ENCODE measurements at places on chromosomes 12 and 14.

- peak; percentile 35 for DNase-seq
Measured at GRCh38 chr12:48351022-48351708, 446 bp upstream of the ZNF641 start.

DNA sequence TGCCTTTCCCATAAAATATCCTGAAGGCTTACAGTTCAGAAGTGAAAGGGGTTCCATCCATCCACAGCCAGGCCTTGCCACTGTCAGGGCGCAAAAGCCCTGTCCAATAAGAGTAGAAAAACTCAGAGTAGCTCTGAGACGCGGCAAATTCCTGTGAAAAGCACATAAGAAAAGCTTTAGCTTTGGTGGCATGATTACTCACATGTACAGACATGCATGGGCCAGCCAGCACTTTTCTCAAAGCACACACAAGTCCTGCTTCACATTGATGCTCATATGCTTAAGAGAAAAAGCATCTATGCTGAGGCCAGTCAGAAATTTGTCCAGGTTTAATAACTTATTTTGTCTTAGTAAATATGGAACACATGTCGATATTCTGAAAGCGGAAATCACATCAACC is 25.5 kb downstream of the CLEC1A start:
- DNase-seq, result no peak

DNA sequence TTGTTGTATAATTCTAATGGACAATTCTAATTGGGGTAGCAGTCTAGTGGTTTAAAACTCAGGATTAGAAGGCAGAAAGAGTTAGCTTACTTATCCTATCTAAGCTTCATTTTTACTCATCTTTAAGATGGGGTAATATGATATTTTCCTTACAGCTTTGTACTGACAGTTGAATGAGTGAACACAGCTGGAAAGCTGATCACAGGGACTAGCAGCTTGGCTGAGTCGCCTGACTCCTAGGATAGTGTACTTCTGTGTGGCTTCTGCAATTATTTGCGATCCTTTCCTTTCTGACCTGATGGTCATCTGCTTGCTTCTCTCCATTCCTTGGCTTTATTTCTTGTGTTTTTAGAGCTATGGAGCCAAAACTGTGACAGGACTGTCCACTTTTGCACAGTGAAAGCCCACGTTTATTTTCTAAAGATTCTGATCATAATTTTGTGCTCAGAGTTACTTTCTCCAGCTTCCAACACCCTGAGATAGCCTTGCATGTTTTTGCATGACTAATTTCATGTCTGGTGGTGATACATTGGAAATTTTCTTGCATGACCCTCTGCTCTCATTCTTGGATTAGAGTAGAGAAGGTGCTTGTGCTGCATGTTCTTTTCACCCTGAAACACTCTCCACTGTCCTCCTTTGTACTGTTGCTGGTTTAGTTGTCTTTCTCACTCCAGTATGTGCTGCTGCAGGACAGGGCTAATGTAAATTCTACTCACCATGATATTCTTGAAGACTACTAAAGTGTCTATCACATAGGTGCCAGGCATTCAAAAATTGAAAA is 377.0 kb upstream of the ATP2B1 start:
- no peak for DNase-seq

DNA sequence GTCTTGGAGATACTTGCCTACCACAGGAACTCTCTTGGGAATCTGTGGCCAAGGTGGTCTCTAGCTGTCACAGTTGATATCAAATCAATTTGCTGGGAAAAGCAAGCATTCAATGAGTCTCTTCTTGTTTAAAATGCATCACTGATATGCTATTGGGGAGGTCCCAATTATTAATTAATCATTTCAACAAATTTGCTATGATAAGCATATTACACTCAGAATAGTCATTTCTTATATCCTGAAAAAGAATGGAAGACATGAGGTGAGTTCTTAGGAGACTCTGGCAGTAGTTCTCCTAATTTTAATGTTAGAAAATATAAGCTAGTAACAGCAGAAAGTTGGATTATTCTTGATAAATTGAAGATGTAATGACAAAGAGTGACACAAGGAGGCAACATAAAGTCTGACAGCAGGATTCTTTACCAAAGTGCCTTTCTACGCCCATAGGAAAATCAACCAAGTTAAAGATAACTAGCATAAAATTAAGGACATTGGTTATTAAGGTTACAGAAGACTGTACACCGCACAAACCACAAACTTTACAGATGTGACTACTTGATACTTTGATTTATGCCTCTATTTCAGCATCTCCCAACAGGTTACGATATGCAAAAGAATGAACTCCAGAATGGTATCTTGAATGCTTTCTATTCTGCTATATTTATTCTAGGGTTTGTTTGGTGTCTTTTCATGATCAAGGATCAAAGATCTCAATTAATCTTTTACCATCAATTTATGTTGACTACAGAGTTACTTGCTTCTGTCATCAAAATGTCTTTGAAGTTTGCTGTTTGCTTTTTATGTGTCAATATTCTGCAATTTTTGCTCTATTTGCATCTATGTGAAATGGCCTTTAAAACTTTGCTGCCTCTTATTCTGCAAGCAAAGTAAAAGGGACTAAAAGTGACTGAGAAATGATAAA is 349.6 kb upstream of the CLEC14A start:
- no peak for DNase-seq

GRCh38 chr14:103725739-103726395 is 10.3 kb downstream of the ZFYVE21 start:
- no peak for DNase-seq

DNA sequence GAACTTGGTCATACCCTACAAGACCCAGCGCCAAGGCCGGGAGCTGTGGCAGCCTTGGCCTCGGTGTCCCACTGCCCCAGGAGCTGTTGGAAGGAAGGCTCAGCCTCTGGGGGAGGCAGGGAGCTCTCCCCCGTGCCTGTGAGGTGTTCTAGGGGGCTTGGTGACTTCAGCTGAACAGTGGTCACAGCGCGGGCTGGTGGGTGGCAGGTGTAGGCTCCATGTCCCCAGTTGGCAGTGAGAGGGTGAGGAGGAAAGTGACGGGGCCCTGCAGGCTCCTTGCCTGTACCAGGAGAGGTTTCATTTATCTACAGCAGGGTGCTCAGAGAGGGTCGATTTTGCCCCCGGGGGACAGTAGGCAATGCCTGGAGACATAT is 47.5 kb downstream of the DLK1 start:
- DNase-seq, result no peak

GRCh38 chr12:70982991-70983390 is 62.5 kb upstream of the PTPRR start:
- no peak for DNase-seq

- DNase-seq, result no peak
Measured at GRCh38 chr12:121138284-121138683, 5.6 kb downstream of the P2RX7 start.

- DNase-seq, result peak; percentile 85
Measured at GRCh38 chr14:54818201-54819133, 84.2 kb downstream of the GCH1 start.

- no peak for DNase-seq
Measured at GRCh38 chr12:9079883-9080675, 35.6 kb downstream of the A2M start.

DNA sequence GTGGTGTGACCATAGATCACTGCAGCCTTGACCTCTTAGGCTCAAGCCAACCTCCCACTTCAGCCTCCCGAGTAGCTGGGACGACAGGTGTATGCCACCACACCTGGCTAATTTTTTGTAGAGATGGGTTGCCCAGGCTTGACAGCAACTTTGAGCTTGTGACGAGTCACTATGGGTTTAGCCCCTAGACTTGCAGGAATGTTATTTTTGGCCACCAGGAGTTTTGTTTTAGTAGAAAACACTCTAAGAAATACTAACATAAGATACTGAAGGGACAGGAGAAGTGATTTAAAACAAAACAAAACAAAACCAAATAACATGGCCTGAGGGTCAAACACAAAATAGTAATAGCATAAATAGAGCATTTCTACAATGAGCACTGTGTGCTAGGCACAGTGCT is 26.4 kb downstream of the SETD3 start:
- peak; percentile 20 for DNase-seq

- DNase-seq, result peak; percentile 75
Measured at GRCh38 chr14:64654246-64654900, 49.9 kb upstream of the PLEKHG3 start.

- peak; percentile 36 for DNase-seq
Measured at GRCh38 chr12:95322326-95322725, 104.7 kb downstream of the VEZT start.

GRCh38 chr12:30045171-30045570 is 261.4 kb upstream of the TMTC1 start:
- no peak for DNase-seq

DNA sequence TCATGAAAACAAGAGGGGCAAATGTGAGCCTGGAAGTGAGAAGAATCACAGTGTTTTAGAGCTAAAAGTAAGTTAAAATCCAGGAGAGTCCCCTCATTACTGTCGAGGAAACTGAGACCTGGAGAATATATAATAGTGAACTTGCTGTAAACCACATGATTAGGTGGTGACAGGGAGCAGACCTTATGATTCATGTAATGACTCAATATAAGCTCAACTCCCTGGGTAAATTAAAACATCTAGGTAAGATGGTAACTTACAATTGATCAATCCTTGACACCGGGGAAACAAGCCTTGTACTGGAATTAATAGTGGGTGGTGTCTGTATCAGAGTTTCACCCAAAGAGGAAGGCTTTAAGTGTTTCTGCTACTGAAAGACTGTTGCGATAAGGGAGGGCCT is 269.3 kb downstream of the SNAPC1 start:
- no peak for DNase-seq

Data from HFFc6 (cell line).